ENCODE measurements at places on chromosomes 11 and 22.

GRCh38 chr22:42317008-42317407, 46.6 kb upstream of the TCF20 start:
- DNase-seq = no peak

DNA sequence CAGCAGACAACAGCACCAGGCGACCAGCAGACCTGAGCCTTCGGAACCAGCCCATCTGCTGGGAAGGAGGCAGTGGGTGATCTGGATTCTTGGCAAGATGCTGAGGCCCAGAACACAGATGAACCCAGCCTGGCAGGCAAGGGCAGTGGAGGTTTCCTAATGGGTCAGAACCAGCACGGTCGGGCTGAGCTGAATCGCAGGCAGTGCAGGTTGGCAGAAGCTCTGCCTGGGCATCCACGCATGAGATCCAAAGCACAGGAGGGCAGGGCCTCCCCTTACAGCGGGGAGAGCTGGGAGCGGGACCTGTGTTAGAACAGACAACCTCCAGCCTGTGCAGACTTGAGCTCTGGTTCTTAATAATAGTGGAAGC, 47.5 kb downstream of the DSCAML1 start:
- no peak for DNase-seq

GRCh38 chr11:120215634-120216033, 4.8 kb downstream of the OAF start:
- DNase-seq = no peak

DNA sequence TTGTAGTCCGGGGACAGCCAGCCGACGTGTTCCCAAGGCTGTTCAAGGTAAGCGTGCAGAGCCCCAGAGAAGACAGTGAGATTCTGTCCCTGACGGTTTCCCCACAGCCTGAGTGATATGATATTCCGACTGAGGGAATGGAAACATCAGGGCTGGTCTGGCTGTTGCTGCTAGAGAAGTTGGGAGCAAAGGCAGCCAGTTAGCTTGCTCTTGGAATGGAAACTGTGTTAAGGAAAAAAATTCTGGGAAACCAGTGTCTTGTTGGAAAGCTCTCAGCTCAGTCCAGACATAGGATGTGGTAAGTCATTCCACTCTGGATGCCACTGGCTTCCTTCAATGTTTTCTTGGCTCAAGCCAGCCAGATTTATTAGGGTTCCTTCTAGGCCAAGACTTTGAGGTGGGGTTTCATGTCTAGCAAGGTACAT, 8.8 kb downstream of the CRY2 start:
- DNase-seq = no peak

DNA sequence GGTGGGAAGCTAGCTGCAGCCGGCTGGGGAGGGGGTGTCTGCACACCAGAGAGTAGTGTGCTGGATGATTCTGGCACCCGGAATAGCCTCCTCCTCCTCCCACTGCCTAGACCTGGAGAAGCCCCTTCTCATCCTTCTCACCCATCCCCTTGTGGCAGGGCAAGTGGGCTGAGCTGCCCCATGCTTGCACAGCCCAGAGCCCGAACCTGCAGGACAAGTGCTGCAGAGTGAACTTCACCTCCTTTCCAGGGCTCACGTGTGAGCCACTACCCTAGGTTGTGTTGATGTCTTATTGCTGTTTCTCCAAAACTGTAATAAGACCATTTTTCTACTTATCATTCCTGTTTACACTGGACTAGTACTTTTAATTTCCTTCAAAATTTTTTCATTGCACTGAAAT, 56.1 kb upstream of the GLYATL1B start:
- no peak for DNase-seq

DNA sequence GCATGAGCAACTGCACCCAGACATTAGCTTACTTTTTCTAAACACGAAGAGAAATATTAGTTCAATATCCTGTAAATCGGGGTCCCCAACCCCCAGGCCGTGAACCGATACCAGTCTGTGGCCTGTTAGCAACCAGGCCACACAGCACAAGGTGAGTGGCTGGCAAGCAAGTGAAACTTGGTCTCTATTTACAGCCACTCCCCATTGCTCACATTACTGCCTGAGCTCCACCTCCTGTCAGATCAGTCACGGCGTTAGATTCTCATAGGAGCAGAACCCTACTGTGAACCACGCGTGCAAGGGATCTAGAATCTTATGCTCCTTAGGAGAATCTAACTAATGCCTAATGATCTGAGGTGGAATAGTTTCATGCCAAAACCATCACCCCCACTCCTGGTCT, 27.8 kb upstream of the DEPDC7 start:
- DNase-seq = no peak

DNA sequence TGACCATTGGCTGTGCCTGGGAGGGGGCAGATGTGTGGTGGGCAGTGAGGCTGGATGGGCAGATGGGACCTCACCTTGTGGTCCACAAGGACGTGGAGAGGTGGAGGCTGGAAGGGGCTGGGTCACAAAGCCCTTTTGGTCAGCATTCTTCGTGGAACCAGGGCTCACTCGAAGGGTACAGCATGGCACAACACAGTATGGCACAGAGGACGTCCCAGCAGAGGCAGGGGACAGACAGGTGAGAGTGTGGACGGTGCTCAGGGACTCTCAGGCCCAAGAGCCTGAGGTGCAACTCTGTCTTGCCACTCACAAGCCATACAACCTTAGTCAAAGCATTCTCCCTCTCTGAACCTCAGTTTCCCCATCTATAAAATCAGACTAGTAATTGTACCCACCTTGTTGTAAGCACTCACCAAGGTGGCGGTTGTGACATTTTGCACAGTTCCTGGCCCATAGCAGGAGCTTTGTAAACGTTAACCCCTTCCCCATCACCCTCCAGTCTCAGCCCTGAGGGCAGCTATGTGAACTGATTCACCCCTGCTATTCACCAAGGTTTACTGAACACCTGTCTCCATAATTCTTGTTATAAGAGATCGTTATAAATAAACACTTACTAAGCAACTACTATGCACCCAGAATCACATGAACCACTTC, 11.6 kb upstream of the TSKU start:
- DNase-seq = no peak

- no peak for DNase-seq
Measured at GRCh38 chr11:123640677-123641494, 13.5 kb downstream of the SCN3B start.

GRCh38 chr22:44648085-44648820, 53.8 kb upstream of the PRR5 start:
- no peak for DNase-seq

GRCh38 chr11:2579315-2580060, 120.3 kb downstream of the KCNQ1OT1 start:
- no peak for DNase-seq
